Stimulated activated naive CD8-positive, alpha-beta T cell treated with anti-CD3 and anti-CD28 coated beads, Interleukin-15, Interleukin-2, amounts not matched to agents 100 U/mL and 50 U/mL, for 24 hours (primary cell): ENCODE measurements at places on chromosomes 3 and 15.

GRCh38 chr3:149554826-149555225, 80.3 kb downstream of the TM4SF4 start:
- DNase-seq = no peak

DNA sequence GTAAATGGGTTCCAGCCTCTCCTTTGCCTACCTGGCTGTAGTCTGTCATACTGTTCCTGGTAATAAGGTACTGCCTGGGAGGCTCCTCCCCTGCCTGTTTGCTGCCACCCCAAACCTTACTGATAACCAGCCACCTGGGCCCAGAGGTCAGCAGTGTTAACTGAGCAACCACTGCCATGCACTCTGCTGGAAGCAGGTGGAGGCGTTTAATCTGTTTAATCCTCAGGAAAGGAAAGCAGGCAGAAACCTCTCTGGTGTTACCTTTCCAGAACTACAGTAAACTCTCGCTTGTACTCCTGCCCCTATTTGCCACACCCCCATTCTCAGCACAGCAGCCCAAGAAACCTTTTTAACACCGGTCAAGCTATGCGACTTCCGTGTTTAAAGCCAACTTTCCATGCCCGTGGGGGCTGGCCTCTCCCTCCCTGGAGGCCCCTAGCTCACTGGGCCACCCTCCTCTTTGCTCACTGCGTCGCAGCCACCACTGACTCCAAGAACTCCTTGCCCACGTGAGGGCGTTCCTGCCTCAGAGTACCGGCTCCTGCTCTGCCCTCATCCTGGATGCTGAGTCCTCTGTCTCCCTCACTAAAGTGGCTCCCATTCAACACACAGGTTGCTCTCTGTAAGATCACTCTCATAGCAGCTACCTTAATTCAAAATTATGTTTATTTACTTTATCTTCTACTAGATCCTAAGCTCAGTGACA, 8.3 kb downstream of the BDH1 start:
- DNase-seq = no peak

DNA sequence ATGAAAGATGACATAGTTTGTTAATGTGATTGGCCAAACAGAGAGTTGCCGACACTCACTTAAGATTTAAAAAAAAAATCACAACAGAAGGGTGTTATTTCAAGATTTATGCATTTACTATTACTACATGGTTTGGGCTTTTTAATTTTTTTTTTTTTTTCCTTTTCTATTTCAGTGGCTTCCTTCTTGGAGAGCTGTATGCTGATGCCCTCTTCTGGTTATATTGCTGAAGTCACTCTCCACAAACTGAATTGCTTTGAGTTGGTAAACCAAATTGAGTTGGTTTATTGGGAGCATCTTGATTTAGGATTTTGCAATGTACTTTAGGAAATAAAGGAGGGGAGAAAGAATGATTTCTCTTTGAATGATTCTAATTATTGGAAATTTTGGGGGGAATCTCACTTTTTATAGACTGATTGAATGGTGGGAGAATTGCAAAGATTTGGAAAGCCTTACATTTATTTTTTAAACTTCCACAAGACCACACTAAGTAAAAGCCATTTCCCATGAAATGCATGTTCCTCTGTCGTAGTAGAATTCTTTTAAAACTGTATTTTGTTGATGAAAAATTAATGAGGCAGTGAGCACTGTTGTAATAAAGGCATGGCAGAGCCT, 186.6 kb upstream of the FEZF2 start:
- DNase-seq = no peak

- no peak for DNase-seq
Observed at GRCh38 chr3:83514130-83514914, 1444.5 kb upstream of the CADM2 start.

DNA sequence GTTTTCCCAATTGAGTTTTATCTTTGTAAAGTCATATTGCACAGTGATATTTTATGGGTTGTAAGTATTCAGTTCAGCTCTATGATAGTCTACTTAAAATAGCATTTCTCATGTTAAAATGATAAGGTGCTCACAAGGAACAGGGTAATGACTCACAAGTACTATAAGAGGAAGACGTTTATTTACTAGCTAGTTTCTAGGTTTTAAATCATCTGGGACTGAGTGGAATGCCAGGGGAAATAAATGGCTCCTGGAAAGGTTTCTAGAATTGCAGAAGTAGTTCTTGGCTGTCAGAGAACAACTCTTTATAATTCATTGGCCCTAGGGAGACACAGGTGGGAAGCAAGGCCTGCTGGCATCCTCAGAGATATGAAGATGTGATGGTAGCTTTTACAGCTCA, 112.8 kb downstream of the CHDH start:
- no peak for DNase-seq

GRCh38 chr3:102304550-102304949, 130.3 kb upstream of the ZPLD1 start:
- no peak for DNase-seq

DNA sequence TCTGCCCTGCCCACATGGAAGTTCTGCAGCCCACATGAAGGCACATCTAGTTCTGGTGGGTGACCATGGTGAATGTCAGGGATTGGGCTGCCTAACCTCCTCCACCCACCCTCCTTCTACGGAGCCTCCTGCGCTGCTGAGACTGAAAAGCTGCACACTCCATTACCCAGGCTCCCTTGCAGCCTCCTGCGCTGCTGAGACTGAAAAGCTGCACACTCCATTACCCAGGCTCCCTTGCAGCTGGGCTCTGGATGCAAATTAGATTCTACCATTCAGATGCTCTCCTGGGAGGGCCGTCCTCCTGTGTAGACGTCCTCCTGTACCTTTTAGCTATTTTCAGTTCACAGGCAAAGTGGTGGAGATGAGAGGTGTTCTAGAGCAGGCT, 32.1 kb downstream of the POMGNT2 start:
- DNase-seq = no peak

- no peak for DNase-seq
Observed at GRCh38 chr3:14370720-14371572, 31.5 kb upstream of the SLC6A6 start.

DNA sequence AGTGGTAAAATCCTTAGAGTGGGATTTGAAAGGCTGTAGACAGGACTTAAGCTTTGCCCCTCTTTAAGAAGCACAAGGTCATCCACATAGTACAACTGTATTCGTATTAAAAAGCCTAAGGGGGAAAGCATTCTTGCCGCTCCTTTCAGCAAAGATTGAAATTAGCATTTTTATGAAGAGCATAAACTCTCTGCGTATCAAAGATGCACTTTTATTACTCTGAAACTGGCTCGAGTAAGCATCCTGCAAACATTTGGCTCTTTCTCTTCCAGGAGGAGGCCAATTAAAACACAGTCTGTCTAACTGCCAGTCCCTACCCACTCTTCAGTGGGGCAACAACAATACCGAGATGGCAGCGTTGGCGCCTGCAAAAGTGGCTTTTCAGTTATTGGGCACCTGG, 192.5 kb upstream of the TPRG1 start:
- no peak for DNase-seq

- DNase-seq = no peak
Observed at GRCh38 chr3:42631620-42632019, 21.9 kb upstream of the ZBTB47 start.

DNA sequence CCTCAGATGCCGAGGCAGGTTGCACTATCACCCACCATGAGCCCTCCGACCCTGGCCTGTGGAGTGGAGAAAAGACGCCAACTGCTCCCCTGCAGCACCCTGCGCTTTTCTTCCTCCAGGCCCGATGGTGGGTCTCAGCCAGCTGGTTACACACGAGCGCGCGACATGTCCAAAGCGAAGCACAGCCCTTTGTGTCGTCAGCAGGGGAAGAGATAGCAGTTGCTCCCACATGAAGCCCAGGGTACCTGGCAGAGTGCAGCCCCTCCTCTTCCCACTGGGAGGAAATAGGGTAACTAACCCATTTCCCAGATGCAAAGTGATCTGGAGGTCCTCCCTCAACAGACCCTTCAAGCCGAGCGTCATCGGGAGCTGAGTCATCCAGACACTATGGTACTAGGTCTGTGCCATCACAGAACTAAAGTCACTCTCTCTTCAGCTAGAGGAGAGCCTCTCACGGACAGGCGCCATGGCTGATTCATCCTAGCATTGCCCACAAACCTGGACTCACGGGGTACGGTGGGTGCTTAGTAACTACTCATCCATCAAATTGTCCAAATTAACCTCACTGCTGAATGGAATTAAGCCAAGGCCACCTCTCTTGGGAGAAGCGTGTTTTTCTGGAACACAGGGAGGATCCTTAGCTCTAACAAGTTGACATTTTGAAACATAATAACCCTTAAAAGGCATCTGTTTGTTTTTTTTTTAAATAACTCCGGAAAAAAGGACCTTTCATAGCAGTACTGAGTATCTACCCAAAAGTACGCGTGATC, 45.2 kb upstream of the BDH1 start:
- DNase-seq = no peak
